ENCODE measurements at places on chromosomes 12 and 14.
A peak's percentile ranks its signal among the peaks of the same experiment; 100 is the strongest.

DNA sequence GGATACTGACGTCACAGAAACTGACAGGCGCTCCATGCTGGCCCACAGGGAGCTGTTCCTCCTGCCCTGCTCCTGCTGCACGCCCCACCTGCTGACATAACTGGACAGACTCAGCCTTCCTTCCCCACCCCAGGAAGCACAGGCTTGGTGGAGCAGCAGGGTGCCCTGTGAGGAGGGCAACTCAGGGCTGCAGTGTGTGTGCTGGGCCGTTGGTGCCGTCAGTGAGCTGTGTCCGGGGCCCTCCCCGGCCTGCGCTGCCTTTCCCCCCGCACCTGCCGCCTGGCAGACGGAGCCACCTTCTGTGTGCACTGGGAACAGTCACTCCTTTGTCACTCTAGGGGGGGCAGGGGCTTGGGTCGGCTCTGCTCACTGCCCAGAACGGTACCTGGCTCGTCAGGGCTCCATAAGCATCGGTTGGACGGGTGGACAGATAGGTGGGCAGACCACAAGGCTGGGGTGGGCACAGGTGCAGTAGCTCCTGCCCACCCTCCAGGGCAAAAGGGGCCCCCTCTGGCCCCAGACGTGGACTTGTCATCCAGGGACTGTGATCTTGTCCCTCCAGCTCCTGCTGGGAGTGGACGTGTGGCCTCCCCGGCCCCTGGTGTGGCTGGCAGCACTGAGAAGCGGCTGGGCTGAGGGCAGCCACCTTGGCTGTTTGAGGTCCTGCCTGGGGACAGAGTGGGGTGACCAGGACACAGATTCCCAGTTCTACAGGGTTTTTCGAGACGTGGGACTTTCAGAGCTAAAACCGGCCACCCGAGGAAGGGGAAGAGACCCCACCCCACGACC is 32.8 kb downstream of the FBRSL1 start:
- no peak for DNase-seq

GRCh38 chr14:92970271-92970670 is 47.3 kb downstream of the CHGA start:
- no peak for DNase-seq

DNA sequence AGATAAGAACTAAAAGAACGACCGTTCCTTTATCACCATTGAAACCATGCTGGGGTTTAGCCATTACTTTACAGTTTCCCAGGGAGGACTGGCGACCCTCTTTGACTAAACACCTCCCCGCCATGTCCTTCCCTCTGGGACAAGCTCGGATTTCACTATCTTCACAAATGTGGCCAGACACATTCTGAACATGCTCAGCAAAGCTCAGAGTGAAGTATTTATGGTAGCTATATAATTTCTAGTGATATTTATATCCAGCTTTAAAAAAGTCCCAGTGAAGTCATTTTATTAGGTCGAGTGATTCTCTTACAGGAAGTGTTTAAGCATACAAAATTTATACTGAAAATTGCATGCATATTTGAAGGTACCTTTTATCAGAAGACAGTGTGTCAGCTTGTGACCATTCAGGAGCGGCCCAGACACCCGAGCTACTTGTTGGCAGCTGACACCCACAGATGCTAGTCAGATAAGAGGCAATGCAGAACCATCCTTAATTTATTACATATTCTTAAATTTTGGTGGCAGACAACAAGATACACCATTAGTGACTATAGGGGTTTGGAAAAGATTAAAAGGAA is 36.8 kb downstream of the NIN start:
- no peak for DNase-seq

DNA sequence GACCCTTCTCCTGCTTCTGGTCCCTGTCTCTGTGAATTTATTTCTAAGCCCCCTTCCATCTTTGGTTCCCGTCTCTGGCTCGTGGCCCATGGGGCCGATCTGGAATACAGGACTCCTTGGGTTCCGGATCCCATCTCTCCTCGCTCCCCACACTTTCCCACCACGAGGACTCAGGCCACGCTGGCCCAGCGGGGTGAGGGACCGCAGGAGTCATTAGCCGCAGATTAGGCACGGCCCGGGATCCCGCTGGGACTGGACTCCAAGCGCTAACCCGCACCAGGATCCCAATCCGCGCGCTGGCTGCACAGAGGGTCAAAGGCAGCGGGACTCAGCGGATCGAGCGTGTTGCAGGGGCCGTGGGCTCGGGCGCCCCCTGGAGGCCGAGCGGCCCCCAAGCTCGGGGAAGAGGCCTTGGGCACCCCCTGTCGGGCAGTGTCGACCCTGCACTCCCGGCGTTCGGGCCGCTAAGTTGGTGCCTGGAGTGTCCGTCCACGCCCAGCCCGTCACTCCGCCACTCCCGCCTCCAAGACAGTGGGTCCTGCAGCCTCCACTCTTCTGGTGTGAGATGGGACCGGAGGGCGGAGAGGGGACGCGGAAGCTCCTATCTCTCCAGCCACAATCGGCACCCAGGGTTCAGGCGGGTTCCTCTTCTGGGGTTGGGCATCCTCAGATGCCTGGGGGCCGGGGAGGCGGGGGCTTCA is 9.5 kb downstream of the SHMT2 start:
- DNase-seq: peak; percentile 95

- DNase-seq: no peak
Observed at GRCh38 chr14:76772300-76773187, 11.3 kb downstream of the VASH1 start.

DNA sequence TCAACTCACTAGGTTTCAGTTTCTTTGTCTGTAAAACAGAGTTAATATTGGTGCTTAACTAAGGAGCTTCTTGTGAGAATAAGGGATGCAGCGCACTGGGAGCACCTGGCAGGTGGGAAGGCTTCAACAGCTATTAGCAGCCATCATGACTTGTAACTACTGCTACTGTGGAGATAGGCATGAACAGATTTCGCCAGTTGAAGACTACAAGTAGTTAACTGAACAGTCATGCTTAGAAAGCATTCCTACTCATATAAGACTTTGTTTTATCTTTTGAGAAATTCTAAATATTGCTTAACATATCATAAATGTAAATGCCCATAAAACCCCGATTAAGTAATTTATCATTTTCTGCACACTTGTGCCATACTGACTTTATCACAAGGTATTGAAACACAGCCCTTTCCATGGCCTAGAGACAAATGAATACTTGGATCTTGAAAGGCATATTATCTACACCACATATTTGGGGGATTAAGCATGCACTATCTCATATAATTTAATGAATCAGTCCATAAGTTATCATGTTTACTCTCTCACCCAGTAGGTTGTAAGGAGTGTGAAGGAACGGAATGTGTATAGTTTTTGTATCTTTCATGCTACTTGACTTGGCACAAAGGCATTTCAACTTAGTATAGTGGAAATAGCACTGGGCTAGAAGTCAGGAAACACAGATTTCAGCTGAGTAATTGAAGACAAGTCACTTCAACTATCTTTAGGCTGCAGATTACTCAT is 16.1 kb downstream of the NTN4 start:
- DNase-seq: no peak

DNA sequence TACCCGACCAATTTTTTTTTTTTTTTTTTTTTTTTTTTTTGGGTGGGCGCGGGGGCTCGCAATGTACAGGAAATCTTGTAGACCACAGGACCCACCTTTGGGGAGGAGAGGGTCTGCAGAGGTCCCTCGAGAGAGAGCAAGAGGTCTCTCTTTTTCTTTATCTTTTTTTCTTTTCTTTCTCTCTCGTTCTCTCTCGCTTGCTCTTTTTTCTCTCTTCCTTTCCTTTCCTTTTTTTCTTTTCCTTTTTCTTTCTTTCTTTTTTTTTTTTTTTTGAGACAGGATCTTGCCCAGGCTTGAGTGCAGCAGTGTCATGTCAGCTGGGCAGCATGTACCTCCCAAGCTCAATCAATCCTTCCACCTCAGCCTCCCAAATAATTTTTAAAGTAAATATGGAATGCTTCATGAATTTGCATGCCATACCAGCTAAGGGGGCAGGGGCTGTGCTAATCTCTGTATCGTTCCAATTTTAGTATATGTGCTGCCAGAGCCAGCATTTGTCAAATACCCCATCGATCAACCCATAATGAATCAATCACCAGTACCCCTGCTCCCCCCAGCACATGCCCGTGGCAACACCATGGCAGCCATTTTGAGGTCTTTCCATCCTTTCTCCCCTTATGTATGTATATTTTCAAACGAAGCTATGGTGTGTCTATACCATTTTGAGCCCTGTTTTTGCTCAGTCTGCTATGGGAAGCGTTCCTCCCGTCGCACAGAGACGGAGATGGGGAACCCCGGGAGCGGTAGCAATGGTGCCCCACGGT is 9.3 kb downstream of the PAPLN start:
- DNase-seq: no peak

DNA sequence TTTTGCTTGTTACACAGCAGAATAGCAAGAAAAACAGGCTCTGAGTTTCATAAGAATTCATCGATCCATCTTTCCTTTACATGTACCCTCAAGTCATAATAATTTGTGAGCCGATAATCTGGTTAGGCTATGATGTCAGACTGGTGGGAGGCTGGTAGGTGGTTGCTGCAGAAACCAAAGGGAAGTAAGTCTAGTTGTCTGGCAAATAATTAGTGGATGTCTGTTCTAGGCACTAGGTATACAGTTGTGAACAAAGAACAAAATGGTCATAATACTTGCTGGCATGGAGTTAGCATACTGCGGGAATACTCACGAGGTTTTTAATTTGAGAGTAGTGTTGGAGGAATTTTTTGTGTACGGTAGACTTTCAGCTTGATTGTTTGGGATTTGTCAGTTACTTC is 8.8 kb downstream of the SUSD6 start:
- DNase-seq: no peak

- no peak for DNase-seq
Observed at GRCh38 chr12:49968471-49968870, 4.3 kb upstream of the AQP6 start.

GRCh38 chr14:96016501-96017160 is 22.5 kb upstream of the C14orf132 start:
- DNase-seq: no peak

DNA sequence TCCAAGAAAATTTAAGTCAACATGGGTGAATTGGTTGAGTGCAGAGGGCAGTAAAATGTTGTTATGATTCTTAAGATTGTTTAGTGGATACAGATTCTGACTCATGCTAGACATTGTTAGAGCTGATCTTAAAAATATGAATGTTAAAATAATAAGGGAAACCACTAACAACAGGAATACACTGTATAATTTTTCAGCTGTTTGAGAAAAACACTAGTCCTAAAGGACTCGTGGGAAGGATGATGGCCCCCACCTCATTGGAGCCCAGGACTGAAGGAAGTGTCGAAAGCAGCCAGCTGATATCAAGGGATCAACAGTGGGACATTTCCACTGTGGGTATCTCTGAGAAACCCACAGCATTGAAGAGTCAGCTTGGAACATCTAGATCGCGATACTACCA is 82.9 kb upstream of the SCAF11 start:
- DNase-seq: no peak

DNA sequence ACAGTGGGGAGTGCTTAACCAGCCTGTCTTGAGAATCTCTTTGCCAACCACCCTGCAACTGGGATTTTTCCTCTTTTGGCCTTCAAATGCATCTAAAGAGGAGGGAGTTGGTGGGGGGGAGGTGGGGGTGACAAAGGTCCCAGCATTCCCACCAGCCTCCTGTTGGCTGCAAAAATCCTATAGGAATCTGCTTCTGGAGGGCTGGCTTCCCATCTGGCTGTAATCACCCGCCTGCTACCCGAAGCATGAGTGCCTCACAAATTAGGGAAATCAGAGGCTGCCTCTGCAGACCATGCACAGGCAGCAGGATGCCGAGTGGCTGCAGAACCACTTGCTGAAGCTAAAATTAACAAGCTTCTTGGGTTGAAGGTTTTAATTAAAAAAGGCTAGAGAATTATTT is 73.9 kb upstream of the WSCD2 start:
- DNase-seq: no peak

DNA sequence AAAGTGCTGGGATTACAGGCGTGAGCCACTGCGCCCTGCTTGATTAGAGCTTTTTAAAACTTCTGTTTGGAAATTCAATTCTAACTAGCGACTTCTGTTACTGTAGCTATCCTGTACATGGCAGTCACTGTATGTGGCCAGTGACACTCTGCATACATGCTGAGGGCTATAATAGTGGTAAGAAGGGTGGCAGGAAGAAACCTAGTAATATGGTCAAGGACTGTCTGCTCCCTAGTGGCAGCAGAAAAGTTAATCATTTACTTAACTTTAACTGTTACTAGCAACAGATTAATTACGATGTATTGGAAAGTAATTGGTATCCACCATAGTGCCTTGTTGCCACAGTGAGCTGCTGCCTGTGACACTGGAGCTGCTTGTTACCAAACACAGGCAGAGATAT is 149.0 kb downstream of the KITLG start:
- no peak for DNase-seq

DNA sequence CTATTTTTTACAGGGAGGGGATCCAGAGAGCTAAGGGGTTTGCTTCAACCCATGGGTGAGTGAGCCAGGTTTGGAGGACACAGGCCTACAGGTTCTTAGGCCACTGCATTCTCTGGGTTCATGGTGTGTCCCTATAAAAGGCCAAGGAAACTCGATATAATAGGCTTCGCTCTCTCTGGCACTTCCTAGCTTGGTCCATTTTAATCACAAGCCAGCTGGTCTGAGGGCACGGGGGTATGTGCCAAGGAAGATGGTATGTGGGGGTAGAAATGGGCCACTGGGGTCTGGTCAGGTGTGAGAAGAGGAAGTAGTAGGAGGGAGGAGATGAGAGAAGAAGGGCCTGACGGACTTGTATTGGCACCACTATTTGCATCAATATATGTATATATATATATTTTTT is 4.9 kb downstream of the ETV6 start:
- DNase-seq: no peak

DNA sequence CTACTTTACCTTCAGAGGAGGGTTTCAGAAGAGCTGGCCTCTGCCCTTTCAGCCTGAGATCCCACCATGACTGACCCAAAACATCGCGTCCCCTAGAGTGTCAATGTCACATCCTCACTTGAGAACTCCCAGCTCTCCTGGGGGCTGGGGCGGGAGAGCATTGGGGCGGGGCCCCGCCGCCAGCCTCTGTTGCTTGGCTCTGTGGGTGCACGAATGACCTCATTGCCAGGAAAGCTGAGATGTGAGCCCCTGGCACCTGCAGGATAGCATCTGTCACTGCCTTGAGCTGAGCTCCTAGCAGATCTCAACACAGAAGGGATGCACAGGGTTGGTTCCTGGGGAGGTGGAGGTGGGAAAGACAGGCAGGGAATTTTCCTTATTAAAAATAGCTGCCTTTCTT is 20.6 kb upstream of the MYL2 start:
- DNase-seq: no peak

GRCh38 chr14:71533390-71533789 is 398.8 kb upstream of the RGS6 start:
- no peak for DNase-seq

GRCh38 chr12:69936766-69937165 is 111.7 kb downstream of the MYRFL start:
- DNase-seq: no peak

- no peak for DNase-seq
Observed at GRCh38 chr14:68401855-68402254, 391.0 kb downstream of the ZFP36L1 start.

- DNase-seq: no peak
Observed at GRCh38 chr12:85996280-85996679, 122.2 kb downstream of the NTS start.

DNA sequence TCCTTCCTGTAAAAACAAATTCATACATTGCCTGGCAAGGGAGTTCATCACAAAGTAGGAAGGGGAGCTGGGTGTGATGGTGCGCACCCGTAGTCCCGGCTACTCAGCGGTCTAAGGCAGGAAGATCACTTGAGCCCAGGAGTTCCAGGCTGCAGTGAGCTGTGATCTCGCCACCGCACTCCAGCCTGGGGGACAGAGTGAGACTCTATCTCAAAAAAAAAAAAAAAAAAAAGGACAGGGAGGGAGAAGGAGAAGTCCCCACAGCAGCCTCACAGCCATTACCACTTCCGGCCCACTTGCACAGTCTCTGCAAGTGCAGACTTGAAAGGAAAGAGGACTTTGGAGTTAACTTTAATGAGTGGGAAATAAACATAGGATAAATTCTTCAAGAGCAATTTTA is 121.0 kb downstream of the FBXL14 start:
- DNase-seq: no peak
